NCI-H460 (cell line): ENCODE measurements at places on chromosomes 1 and 21. TPM values are rescaled to one million over a fixed set of nuclear protein-coding genes. Genes with fewer than 3 reads are reported as not detected.

The ATP1A4 gene
- total RNA-seq: not detected in 2 replicates

The COL6A1 gene
- 41.9 and 42.6 TPM in 2 replicates for total RNA-seq

- DNase-seq: no peak
Measured at GRCh38 chr1:4174291-4175200, 274.5 kb upstream of the C1orf174 start.

- no peak for DNase-seq
Measured at GRCh38 chr21:32392299-32392879, 423 bp downstream of the URB1 start.

GRCh38 chr1:56331892-56332567 is 247.3 kb downstream of the PLPP3 start:
- DNase-seq: no peak
